Esophagus mucosa (tissue), 1 donor: ENCODE measurements at places on chromosomes 6 and 20.

- no peak for ATAC-seq
These were observed 777.0 kb downstream of the C6orf118 start for GRCh38 chr6:164532198-164533044.

GRCh38 chr6:46926481-46926880 lies 4.7 kb upstream of the ADGRF5 start:
- no peak for ATAC-seq

- ATAC-seq = no peak
These were observed 26.6 kb upstream of the SNAP91 start for GRCh38 chr6:83735461-83735860.

DNA sequence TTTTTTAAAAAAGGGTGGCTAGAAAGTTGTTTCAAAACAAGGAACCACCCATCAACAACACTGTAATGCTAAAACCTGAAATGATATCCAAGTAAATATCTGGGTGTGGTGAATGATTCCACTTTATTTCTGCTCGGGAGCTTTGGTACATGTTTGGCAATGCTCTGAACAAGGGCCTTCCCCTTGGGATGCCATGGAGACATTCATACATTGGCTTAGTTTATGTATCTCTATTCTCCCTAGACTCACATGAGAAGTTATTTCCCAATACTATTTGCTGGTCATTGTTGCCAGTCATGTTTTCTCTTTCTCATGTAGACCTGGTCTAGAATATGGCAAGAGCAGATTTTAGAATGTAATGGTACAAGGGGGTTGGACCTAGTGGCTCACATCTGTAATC lies 22.9 kb downstream of the ADTRP start:
- no peak for ATAC-seq

GRCh38 chr6:106684011-106684410 lies 54.6 kb downstream of the QRSL1 start:
- ATAC-seq = no peak

DNA sequence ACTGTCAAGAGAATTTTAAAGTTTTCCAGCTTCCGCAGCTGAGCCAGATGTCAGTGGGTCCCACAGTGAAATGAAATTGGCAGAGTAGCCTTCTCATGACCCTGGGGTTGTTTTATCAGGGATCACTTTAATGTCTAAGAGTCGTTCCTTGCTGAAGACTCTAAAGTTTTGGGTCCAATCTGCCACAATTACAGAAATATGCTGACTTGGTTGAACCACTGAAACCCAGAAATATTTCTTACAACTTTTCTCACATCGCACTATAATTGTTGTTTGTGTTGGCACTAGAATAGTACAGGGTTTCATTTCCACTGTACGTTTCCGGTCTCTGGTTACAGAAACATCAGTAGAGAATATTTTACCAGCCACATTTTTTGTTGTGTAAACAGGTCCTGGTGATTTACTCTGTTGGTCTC lies 109.0 kb downstream of the HMGCLL1 start:
- ATAC-seq = no peak

- peak; percentile 39 for ATAC-seq
These were observed 131.3 kb downstream of the PRND start for GRCh38 chr20:4853004-4853403.

DNA sequence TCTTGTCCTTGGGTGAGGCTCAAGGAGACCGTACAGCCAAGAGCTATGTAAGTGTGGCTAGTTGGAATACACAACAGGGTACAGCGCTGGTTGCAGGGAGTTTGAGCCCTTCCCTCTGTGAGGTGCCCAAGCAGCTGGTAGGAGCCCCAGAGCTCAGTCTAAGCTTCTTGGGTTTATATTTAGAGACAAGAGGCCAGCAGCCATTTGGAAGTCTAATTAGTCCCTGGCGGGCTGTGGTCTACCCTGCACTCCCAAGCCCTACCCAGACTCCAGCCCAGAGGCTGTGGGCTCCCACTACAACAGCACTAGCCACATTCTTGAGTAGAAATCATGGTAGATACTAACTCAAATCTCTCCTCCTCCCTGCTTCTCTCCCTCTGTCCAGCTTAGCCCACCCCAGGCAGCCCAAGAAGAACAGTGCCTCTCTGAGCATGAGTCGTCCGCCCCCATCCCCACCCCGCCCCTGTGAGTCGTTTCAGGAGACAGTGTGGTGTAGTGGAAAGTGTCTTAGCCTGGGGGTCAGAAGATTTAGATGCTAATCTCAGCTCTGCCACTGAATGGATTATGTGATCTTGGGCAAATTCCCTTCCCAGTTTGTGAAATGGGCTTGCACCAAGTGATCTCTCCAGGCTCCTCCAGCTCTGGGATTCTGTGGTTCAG lies 37.8 kb downstream of the EIF2S2 start:
- no peak for ATAC-seq

GRCh38 chr6:6881438-6882225 lies 226.1 kb upstream of the RREB1 start:
- ATAC-seq = peak; percentile 79

DNA sequence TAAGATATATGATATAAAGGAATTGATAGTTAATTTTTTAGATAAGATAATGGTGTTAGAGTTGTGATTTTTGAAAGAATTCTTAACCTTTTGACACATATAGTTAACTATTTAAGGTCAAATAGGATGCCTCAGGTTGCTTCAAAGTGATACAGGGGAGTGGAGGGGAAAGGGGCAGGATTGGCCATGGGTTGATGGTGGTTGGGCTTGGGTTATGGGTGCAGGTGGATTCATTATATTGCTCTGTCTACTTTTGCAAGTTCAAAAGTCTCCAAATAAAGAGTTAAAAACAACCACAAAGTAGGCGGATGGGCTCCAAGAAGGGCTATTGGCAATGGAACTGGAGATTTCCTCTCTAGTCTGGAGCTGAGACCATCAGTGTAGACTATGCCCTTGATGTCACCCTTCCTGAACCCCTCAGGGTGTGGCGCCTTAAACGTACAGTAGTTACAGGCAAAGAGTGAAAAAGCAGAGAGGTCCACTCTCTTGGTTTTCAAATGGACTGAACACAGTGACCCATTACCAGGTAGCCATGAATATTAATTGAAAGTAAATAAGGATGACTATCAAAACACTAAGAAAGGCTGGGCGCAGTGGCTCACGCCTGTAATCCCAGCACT lies 81.2 kb downstream of the PTPN1 start:
- no peak for ATAC-seq

DNA sequence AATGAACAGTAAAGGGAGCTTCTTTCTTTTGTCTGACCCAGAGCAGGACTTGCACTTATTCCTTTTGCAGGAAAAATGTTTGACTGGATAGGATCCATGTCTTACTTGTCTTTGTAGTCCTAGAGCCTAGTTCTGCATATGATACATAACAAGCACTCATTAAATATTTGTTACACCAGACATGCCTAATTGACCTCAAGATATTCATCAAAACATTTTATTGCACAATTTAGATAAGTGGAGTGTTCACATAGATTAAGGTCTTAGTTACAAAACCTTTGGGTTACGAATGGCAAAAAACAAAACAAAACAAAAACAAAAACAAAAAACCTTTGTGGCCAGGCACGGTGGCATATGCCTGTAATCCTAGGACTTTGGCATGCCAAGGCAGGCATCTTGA lies 735.8 kb upstream of the NRSN1 start:
- no peak for ATAC-seq

GRCh38 chr20:2698186-2698817 lies 5.7 kb downstream of the EBF4 start:
- ATAC-seq = no peak

- peak; percentile 89 for ATAC-seq
These were observed 85.7 kb downstream of the NFATC2 start for GRCh38 chr20:51456511-51457509.

DNA sequence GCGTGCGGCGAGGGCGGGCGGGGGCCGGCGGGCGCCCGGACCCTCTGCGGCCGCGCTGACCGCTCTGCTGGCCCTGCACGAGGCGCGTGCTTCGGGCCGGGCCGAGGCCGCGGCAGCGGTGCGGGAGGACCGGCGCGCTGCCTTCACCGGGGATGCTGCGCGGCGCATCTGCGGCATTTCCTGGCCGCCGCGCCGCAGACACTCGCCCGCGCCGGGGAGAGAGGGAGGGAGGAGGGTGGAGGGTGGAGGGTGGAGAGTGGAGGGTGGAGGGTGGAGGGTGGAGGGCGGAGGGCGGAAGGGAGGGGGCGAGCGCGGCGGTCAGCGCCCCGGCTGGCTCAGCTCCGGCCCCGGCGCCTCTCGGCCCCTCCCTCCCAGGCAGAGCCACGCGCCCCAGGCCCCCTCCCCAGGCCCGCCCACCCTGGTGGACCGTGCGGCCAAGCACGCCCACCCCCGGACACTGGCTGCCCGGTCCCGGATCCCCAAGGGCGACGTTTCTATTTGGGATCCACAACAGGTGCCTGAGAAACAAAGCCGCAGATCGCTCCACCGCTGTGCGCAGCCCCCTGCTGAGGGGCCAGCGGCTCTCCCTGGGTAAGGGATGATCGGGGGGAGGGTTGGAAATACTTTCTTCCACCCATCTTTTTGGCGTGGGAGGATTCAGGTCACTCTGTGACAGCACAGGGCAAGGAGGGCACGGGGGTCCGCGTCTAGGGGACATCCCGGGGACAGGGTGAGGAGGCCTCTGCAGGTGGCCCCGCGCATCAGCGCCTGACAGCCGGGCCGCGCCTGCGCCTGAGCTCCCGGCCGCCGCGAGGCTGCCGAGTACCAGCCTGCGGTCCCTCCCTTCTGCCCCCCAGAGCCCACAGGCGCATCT lies 111.2 kb upstream of the BEND6 start:
- peak; percentile 78 for ATAC-seq

GRCh38 chr6:28349892-28350737 lies at the start of gene ZKSCAN3:
Gene ZKSCAN3, plus strand, starts transcription at chr6:28349947. Its CDS starts 9,640 bp downstream, at chr6:28359587.
- ATAC-seq = peak; percentile 78

- no peak for ATAC-seq
These were observed 839 bp downstream of the HNF4A start for GRCh38 chr20:44356353-44356723.

- ATAC-seq = no peak
These were observed 18.8 kb downstream of the ARHGAP40 start for GRCh38 chr20:38620441-38620840.

- ATAC-seq = no peak
These were observed 62.0 kb downstream of the GPX5 start for GRCh38 chr6:28587746-28588075.

- ATAC-seq = no peak
These were observed 257.5 kb downstream of the ADGB start for GRCh38 chr6:146856296-146856695.

DNA sequence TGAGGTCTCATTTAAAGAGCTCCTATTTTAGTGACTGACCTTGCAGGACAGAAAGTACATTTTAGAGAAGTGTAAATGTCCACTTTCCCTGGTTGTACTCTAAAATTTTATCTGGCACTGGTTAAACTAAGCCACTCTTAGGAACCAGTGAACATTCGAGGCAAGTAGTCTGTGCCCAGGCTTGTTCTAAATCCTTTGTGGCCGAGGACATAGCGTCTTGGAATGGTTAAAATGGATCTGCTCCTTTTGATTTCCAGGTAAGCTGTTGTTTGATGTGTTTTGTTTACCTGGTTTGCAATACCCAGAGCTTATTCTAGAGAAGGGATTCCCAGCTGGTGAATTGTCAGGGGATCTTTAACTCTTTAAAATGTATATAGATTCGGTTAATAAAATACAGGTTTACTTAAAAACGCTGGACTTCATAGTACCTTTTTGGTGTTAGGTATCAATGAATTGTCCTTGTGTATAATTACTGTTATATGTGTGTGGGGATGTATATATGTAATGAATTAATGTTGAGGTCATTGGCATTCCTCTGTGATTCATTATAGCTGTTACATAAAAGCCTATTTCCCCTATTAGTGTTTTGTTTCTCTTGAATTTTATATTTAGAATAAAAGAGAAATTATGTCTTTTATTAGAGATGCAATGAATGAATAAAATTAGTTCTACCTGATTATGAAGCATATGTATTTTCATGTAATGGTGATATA lies 15.8 kb downstream of the SNX9 start:
- ATAC-seq = no peak

DNA sequence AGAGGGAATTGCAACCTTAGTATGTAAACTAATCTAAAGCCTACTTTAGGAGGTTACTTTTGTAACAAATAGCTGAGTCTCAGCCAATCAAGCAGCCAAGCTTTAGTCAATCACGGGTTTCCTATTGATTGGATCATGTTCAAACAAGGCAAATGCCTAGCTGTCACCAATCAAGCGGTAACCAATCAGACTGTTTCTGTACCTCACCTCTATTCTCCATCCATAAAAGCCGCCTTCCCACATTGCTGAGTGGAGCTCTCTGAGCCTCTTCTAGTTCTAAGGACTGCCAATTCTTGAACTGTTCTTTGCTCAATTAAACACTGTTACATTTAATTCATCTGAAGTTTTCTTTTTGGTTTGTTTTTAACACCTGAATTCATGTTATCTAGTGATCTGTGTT lies 148.4 kb upstream of the BMP5 start:
- no peak for ATAC-seq

GRCh38 chr6:41190791-41191190 lies 10.2 kb downstream of the TREML2 start:
- ATAC-seq = no peak

DNA sequence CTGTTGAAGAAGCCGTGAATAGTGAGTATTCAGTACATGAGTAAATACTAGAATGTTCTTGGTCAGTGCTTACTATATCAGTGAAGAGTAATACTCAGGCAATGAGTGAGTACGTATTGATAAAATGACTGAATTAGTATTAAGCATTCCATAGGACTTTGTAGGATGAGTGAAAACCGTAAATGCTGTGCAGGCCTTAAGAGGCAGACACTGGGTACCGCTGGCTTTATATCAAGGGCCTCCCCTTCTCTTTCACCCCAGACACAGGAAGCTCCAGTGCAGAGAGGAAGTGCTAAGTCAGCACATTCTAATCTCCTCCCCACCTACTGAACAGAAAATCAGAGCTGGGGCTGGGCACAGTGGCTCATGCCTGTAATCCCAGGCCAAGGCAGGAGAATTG lies 24.2 kb downstream of the POFUT1 start:
- peak; percentile 35 for ATAC-seq

DNA sequence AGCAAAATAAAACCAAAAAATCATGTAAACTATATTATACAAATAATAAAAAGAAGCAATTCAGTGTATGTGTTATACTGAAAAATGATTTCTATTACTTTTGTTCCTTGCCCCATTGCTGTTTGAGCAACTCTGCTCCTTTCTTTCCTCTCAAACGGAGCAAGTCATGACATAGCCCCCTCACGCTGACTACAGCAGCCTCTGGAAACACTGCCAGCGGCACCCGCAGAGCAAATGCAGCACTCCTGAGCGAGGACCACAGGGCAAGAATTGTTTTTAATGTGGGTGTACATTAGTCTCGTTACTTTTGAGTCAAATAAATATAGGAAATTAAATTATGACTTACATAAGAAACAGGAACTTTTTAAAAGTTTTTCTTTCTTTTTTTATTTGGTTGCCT lies 350.1 kb upstream of the HSF2 start:
- no peak for ATAC-seq

GRCh38 chr6:7200598-7201443 lies 93.1 kb downstream of the RREB1 start:
- ATAC-seq = peak; percentile 78

GRCh38 chr20:39563349-39563748 lies 601.2 kb downstream of the DHX35 start:
- ATAC-seq = no peak

DNA sequence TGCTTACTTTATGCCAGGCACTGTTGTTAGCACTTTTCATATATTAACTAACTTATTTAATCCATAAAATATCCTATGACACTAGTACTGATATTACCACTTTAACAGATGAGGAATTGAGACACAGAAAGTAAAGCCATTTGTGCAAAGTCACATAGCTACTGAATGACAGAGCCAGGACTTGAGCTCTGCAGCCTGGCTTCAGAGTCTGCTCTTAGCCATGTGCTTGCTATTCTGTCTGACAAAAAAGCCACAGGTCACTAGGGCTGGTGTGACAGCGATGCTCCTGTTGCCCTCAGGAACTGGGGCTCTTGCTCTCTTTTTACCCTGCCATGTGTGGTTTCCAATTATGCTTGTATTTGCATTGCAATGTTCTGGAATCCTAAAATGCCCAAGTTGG lies 44.7 kb upstream of the RNF8 start:
- no peak for ATAC-seq
